ENCODE measurements at places on chromosomes 4 and X.

DNA sequence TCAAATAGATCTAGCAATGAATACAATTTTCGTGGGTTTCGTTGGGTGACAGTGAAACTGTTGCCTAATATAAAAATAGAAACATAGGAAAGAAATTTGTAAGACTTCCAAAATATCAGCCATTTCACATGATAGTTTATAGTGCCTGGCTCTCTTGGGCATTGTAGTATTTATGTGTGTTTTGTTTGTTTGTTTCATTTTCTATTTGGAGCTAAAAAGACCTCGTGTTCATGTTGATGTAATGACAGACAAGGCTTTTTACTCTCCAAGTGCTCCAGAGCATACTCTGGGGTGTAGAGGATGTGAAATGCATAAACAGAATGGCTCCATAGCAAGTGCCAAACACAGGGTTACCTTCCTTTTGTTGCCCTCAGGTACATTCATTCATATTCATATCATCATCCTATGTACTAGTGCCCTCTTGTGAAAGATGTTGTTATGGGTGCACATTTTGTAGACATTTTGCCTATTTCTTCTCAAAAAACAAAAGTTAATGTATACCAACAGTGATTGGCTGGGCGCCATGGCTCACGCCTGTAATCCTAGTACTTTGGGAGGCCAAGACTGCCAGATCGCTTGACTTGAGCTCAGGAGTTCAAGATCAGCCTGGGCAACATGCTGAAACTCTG lies 100.7 kb upstream of the AMOT start:
- no peak for DNase-seq

GRCh38 chrX:40064055-40064597 lies 33.6 kb downstream of the BCOR start:
- no peak for DNase-seq

- DNase-seq, result peak; percentile 87
Observed at GRCh38 chrX:45668686-45669443, 468.2 kb upstream of the DIPK2B start.

GRCh38 chrX:16999275-16999674 lies 52.8 kb downstream of the REPS2 start:
- no peak for DNase-seq

Measured in HS-27A (cell line).